Cardiac muscle cell (in vitro differentiated cells and primary cell): ENCODE measurements at places on chromosomes 5 and 9. TPM values are rescaled to one million over a fixed set of nuclear protein-coding genes. Genes with fewer than 3 reads are reported as not detected.

Gene FST
- total RNA-seq = 13.0 and 17.1 TPM in 2 replicates

Gene SPEF2
- total RNA-seq = 2.2 and 5.7 TPM in 2 replicates

Gene IFNB1
- not detected in 2 replicates for total RNA-seq

Gene PCDHGA9
- total RNA-seq = 1.1 and 1.8 TPM in 2 replicates

Gene IRX2
- total RNA-seq = 112 and 122 TPM in 2 replicates

Gene FABP6
- total RNA-seq = not detected in 2 replicates

Gene PCDHGB7
- 11.3 and 19.9 TPM in 2 replicates for total RNA-seq

Gene FOXD4L5
- 0.27 TPM in 1 of 2 replicates, not detected in the other for total RNA-seq

Gene ZDHHC11
- total RNA-seq = 12.4 and 12.7 TPM in 2 replicates

Gene CDKN2B
- 1.8 and 2.5 TPM in 2 replicates for total RNA-seq

Gene BHMT
- 0.49 TPM in 1 of 2 replicates, not detected in the other for total RNA-seq

Gene NR5A1
- 0.12 TPM in 1 of 2 replicates, not detected in the other for total RNA-seq

Gene PLAC8L1
- not detected in 2 replicates for total RNA-seq

Gene NAIP
- 3.3 and 5.5 TPM in 2 replicates for total RNA-seq

Gene PIK3R1
- 13.3 and 17.5 TPM in 2 replicates for total RNA-seq

Gene CCIN
- 0.39 TPM in 1 of 2 replicates, not detected in the other for total RNA-seq

Gene TMEM250
- 29.3 and 41.6 TPM in 2 replicates for total RNA-seq

Gene THBS4
- total RNA-seq = 25.6 and 27.2 TPM in 2 replicates

Gene PNPLA7
- 1.1 and 3.6 TPM in 2 replicates for total RNA-seq

Gene ADGRD2
- total RNA-seq = not detected in 2 replicates

Gene BARHL1
- total RNA-seq = not detected in 2 replicates

Gene EFNA5
- total RNA-seq = 3.9 and 12.0 TPM in 2 replicates

Gene CTXN3
- not detected in 2 replicates for total RNA-seq

Gene PCDHB11
- total RNA-seq = 4.7 and 8.6 TPM in 2 replicates

Gene DOLPP1
- 18.0 and 19.3 TPM in 2 replicates for total RNA-seq

Gene C1QTNF3
- 3.7 and 4.6 TPM in 2 replicates for total RNA-seq

Gene PAXX
- total RNA-seq = 94.6 and 130 TPM in 2 replicates

Gene SEC16A
- 33.5 and 39.5 TPM in 2 replicates for total RNA-seq

Gene TMEM38B
- 17.5 and 21.3 TPM in 2 replicates for total RNA-seq

Gene MLANA
- not detected in 2 replicates for total RNA-seq

Gene HTR1A
- total RNA-seq = not detected in 2 replicates

Gene IL5
- not detected in 2 replicates for total RNA-seq

Gene FKTN
- 6.8 and 10.5 TPM in 2 replicates for total RNA-seq

Gene BNIP1
- 9.2 and 14.1 TPM in 2 replicates for total RNA-seq

Gene STPG3
- total RNA-seq = 0.95 TPM in 1 of 2 replicates, not detected in the other

Gene CFAP90
- 0.60 TPM in 1 of 2 replicates, not detected in the other for total RNA-seq

Gene SLC6A3
- 0.04 TPM in 1 of 2 replicates, not detected in the other for total RNA-seq

Gene CCL21
- 3.6 and 8.2 TPM in 2 replicates for total RNA-seq

Gene CYSRT1
- 5.8 and 7.0 TPM in 2 replicates for total RNA-seq

Gene CCDC180
- 3.7 and 15.7 TPM in 2 replicates for total RNA-seq

Gene SH2D3C
- 3.5 and 9.9 TPM in 2 replicates for total RNA-seq

Gene NPM1
- 660 and 1,115 TPM in 2 replicates for total RNA-seq

Gene CCDC127
- 6.4 and 11.3 TPM in 2 replicates for total RNA-seq

Gene DOK3
- total RNA-seq = 2.4 and 6.0 TPM in 2 replicates

Gene RECK
- total RNA-seq = 6.4 and 8.5 TPM in 2 replicates

Gene SRD5A1
- total RNA-seq = 29.9 and 52.8 TPM in 2 replicates

Gene ZFP2
- total RNA-seq = 0.70 and 2.0 TPM in 2 replicates

Gene CAMK2A
- total RNA-seq = 34.6 and 47.7 TPM in 2 replicates

Gene ELAVL2
- 4.1 and 11.2 TPM in 2 replicates for total RNA-seq

Gene ANXA2R
- 0.32 and 0.63 TPM in 2 replicates for total RNA-seq

Gene ABHD17B
- total RNA-seq = 19.6 and 26.9 TPM in 2 replicates

Gene TMEM232
- 2.9 and 7.0 TPM in 2 replicates for total RNA-seq

Gene SLC34A3
- 0.25 TPM in 1 of 2 replicates, not detected in the other for total RNA-seq

Gene GLDC
- total RNA-seq = 0.98 and 3.3 TPM in 2 replicates

Gene BAAT
- total RNA-seq = not detected in 2 replicates

Gene NME5
- 4.1 and 7.4 TPM in 2 replicates for total RNA-seq

Gene LCN1
- total RNA-seq = not detected in 2 replicates
